ENCODE measurements at places on chromosomes 5 and 9. TPM values are rescaled to one million over a fixed set of nuclear protein-coding genes. Genes with fewer than 3 reads are reported as not detected.

The SLC46A2 gene
- total RNA-seq = not detected

The CCNI2 gene
- total RNA-seq = not detected

The SAXO1 gene
- total RNA-seq = not detected

The DAB2IP gene
- total RNA-seq = 7.6 TPM

The ANKRD55 gene
- total RNA-seq = 0.32 TPM

The OMD gene
- total RNA-seq = 9.1 TPM
